ENCODE measurements at places on chromosomes 13 and 19. TPM values are rescaled to one million over a fixed set of nuclear protein-coding genes. Genes with fewer than 3 reads are reported as not detected.

PSG2 gene
- total RNA-seq, result not detected

NBEA gene
- 4.1 TPM for total RNA-seq

SSC5D gene
- 5.4 TPM for total RNA-seq

IL17D gene
- total RNA-seq, result 1.3 TPM

SWSAP1 gene
- 0.43 TPM for total RNA-seq

POMP gene
- 86.1 TPM for total RNA-seq

ZNF534 gene
- not detected for total RNA-seq

LYPD3 gene
- 0.09 TPM for total RNA-seq

CYP2A6 gene
- not detected for total RNA-seq

SPACA4 gene
- 0.14 TPM for total RNA-seq

FUT1 gene
- total RNA-seq, result 0.28 TPM

CDC42EP5 gene
- 16.1 TPM for total RNA-seq

CEACAM20 gene
- not detected for total RNA-seq

BRSK1 gene
- 6.6 TPM for total RNA-seq
